ENCODE measurements at places on chromosomes 3 and 15.

DNA sequence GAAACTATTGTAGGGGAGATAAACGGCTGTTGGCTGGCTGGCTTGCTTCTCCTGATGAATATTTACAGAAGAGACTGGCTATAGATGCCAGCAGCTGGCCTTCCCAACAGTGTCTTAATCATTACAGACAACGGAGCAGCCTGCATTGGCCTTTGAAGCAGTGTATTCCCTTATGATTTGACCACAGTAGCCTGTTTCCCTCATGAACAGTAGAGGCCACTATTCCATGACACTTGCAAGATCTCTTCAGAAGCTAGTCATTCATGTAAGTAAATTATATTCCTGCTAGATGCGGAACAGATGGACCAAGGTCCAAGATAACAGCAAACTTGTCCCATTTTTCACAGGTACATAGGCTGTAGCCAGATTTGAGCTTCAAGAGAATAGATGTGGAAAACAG lies 47.3 kb downstream of the TMCO5A start:
- DNase-seq, result no peak

- no peak for DNase-seq
Measured at GRCh38 chr3:161072211-161072621, 32.9 kb downstream of the B3GALNT1 start.

DNA sequence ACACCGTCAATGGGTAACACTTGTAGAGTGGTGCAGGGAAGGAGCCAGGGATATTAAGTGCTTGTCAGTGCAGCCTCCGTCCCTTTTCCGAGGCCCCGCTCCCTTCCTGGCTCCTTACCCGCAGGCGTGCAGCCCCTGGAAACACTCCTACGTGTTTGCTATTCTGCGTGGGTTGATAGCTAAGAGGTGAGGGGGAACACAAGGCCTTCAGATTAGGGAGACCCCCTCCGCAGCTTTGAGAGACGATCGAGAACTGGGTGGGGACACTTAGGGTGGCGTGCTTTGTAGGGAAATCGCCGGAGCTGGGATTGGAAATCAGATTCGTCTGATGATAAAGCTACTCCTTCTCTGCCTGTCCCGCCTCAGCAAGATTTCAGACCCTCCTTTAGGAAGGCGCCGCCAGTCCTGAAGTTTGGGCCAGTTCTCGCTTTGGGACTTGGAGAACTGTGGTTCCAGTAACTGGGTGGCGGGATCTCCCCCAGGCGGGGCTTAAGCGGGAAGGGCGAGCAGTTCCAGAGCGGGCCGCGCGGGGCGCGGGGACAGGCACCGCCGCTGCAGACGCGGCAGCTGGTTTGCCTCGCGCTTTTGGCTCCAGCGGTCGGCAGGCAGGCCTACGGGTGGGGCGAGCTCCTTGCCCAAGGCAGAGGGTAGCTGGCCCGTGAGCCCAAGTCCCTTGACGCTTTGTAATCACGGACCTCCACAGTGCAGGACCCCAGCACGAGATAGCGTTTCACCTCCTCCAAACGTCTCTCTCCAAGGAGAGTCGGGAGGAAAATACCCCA lies 8.0 kb upstream of the FAM107A start:
- peak; percentile 82 for DNase-seq

- no peak for DNase-seq
Measured at GRCh38 chr15:88800738-88801137, 2.5 kb upstream of the ACAN start.

DNA sequence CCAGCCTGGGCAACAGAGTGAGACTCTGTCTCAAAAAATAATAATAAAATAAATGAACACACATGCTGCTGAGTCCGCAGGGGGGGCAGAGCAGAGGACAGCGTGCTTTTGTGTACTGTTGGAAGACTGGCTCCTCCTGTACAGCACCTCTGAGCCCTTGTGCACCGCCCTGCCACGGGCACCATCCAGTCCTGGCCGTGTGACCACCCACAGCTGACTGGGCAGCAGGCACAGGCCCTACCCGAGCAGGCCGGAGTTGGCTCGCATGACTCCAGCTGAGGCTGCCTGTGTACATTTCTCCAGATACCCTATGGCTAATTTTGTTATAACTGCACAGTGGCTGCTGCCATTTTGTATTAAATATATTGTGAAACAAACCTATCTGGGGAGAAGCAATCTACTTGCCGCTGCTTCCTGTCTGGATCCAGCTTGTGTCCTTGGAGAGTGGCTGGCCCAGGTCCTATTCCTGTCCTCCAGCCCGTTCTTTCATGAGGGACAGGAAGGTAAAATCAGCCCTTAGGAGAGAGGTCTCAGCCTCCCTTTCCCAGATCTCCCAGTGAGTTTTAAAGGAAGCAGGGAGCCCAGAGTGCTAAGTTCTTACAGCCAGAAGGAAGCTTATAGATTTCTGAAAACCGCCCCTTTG lies 14.6 kb downstream of the IVD start:
- no peak for DNase-seq

- no peak for DNase-seq
Measured at GRCh38 chr3:48084170-48084569, 68.0 kb upstream of the MAP4 start.

DNA sequence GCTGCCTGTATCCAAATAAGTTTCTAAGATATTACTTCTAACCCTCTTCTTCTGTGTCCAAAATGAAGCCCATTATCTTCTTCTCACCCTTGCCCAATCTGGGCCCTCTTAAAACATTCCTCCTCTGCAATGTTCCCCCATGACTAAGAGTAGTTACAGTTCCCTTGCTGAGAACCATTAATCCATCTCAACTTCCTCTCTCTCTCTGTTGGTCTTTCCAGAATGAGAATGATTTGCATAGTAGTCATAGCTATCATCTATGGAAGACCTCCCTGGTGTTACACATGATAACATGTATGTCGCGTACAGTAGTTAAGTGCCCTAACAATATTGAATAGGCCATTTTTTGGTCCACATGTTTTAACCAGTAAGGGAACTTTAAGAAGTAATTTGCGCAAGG lies 177.9 kb downstream of the ANXA2 start:
- DNase-seq, result no peak

- no peak for DNase-seq
Measured at GRCh38 chr3:17055374-17056276, 170.9 kb downstream of the PLCL2 start.

- no peak for DNase-seq
Measured at GRCh38 chr3:23648996-23649395, 156.8 kb upstream of the UBE2E1 start.

Data from GM19239 (cell line).